Motor neuron (in vitro differentiated cells): ENCODE measurements at places on chromosomes 3 and 15. TPM values are rescaled to one million over a fixed set of nuclear protein-coding genes. Genes with fewer than 3 reads are reported as not detected.

ACTRT3 gene
- 0.54 and 0.81 TPM in 2 replicates for total RNA-seq

TUSC7 gene
- 4.2 and 8.4 TPM in 2 replicates for total RNA-seq

DNA sequence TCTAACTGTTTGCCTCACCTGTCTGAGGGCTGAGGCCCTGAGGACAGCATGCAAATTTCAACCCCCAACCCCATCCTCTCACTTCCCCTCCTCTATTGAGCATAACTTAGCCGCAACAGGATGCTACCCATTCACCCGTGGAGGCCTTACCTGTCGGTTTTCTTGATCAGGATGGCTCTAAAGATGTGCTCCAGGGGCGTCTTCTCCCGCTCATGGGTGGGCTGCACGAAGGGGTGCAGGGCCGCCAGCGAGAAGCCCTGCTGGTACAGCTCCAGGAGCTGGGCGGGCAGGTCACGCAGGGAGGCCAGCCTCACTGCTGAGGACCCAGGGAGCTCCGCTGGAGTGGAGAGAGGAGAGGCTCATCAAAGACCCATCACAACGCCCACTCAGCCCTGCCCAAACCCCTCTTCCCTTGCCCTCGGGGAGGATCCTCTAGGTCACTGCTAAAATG is 79.8 kb downstream of the RFTN1 start:
- no peak for ATAC-seq

DNA sequence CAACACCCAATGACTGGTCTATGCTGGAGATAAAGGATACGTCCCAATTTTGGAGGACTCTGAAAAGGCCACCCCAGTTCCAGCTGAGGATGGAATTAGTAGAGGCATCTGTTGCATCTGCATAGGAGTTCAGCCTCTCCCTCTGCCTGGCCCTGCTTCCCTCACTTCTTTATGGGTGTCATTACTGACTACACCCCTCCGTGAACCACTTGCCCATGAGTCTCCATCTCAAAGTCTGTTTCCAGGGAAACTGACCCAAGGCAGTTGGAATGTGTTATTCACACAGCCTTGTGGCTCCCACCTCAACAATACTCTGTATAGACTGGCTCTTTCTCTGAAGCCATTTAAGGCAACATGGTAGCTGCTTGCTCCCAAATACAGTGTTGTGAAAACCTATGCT is 21.4 kb upstream of the PCOLCE2 start:
- ATAC-seq = no peak
